ENCODE measurements at places on chromosomes 16 and 17.

- peak; percentile 4 for DNase-seq
Observed at GRCh38 chr16:56824331-56824730, 40.7 kb upstream of the SLC12A3 start.

DNA sequence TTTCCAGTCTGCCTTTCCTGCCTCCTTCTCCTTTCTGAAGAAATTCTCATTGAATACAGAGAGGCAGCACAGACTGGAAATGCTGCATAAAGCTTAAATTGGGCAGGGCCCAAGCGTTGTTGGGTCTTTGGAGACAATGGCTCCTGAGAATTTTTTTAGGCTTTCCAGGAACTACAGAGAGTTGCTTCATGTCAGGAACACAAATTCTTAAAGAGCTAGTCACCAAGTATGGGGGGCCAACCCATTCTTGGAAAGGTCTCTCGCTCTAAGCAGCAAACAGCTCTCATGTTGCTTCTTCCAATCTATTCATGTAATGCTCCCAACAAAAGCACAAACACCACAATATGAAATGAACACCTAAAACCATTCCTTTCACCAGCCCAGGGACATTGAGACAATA is 6.9 kb downstream of the HNF1B start:
- no peak for DNase-seq

- DNase-seq: no peak
Observed at GRCh38 chr17:60730273-60730672, 52.6 kb downstream of the BCAS3 start.

DNA sequence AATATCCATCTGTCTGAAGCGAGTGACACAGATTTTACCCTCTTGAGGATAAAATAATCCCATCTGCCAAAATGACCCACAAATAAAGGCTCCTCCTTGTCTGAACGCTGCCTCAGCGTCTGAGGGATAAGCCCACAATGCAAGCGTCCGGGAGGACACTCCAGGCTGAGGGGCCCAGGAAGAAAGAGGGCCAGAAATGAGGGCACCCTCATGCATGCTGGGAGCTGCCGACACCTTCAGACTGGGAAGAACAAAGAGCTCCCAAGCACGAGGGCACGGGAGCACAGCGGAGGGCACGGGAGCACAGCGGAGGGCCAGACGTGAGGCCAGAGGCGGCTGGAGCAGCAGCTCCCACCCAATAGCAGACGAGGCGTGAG is 126.9 kb downstream of the ZNF778 start:
- no peak for DNase-seq

GRCh38 chr17:37220607-37220953 is 155.2 kb upstream of the C17orf78 start:
- peak; percentile 18 for DNase-seq
